CD4-positive, alpha-beta T cell treated with Interleukin-4 for 4 hours (primary cell): ENCODE measurements at places on chromosomes 7 and 10.

DNA sequence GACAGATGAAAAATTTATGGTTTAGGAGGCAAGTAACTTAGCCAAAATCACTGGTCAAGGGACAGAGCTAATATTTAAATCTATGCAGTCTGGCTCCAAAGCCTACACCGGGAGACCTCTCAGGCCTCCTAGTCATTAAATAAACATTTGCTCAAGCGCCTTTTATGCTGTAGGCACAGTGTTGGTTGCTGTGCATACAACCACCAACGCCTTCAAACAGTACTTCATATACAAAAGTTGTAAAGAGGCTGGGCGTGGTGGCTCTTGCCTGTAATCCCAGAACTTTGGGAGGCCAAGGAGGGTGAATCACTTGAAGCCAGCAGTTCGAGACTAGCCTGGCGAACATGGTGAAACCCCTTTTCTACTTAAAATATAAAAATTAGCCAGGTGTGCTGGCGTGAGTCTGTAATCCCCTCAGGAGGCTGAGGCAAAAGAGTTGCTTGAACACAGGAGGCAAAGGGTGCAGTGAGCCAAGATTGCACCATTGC lies 159.8 kb downstream of the MAGI2 start:
- no peak for DNase-seq

DNA sequence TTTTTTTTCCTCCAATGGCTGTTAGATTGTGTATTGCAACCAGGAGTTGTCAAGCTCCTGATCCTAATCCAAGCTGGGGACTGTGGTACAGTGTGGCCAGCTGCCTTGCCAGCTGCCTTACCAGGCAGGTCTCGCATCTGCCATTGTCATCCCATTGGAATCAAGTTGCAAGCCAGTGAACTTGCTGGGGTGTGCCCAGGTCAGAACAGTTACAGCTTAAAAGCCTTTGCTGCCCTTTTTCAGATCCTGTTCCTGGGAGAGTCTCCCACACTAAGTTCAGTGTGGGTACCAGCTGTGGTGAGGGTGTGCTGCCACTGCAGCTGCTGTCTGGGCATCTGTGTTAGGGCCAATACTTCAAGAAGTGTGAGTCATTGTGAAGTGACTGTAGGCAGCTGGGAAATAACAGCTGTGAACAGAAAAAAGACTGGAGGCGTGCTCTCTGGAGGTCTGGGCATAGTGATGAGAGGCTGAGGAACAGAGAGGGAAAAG lies 72.8 kb downstream of the CCNY start:
- peak; percentile 23 for DNase-seq

GRCh38 chr7:116671681-116672595 lies at the start of gene MET:
Gene MET (plus strand): TSS chr7:116672196. CDS start chr7:116699085, 26,889 bp downstream.
- DNase-seq: no peak

GRCh38 chr7:40219917-40220316 lies 85.1 kb downstream of the SUGCT start:
- no peak for DNase-seq

DNA sequence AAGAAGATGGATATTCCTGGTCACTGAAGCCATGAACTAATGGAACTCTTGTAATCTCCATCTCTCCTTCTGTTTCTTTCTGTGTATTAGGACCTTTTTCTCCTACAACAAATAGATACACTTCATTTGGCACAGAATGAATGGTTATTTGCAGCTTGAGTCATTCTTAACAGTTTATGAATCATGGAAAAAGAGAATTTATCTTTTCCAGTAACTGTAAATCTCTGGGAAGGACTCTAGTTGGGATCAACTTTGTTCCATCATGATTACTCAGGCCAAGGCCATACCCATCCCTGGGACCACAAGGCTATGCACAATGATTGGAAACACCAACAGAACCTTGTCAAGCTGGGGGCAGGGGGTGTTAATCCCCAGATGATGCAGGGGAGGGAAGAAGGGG lies 36.1 kb upstream of the MDFIC start:
- no peak for DNase-seq

DNA sequence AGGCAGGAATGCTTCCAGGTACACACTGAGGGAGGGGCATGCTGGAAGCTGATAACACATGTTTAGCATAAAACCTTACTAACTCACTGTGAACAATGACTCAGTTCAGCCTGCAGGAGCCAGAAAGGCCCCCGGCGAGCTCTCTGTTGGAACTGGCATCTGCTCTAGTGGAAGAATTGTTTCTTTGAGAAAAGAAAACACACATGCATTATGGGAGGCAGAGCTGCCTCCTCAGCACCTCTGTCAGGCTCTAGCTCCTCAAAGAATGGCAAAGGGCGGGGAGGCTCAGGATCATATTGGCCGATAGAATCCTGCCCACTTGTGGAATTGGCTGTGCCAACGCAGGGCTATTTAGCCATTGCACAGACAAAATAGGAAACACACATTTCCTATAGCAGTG lies 338.3 kb downstream of the CXCL12 start:
- DNase-seq: no peak

GRCh38 chr7:43647339-43647672 lies 64.4 kb downstream of the STK17A start:
- no peak for DNase-seq

DNA sequence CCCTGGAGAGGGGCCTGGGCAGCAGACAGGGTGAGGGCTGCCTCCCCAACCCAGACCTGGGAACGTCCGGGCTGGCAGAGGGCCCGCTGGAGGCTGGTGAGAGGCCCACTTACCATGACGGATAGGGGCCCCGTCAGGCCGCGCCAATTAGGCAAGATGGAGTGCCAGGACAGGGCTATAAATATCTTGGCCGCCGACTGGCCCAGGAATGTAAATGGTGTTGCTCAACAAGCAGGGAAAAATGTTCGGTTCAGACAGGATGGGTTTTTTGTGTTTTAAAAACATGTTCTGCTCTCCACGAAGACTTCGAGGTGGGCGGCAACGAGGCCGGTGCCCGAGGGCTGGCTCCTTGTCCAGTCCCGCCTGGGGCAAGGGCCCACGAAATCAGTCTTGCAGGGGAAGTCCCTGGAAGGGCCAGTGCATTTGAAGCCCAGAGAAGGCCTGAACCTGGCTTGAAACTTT lies 35.8 kb upstream of the ELN start:
- no peak for DNase-seq

GRCh38 chr7:158409120-158409519 lies 178.5 kb downstream of the PTPRN2 start:
- DNase-seq: no peak

- no peak for DNase-seq
Measured at GRCh38 chr7:919114-919442, 35.4 kb downstream of the ADAP1 start.

- no peak for DNase-seq
Measured at GRCh38 chr7:130276796-130277762, 10.4 kb downstream of the CPA2 start.

- DNase-seq: no peak
Measured at GRCh38 chr7:47218378-47219176, 363.3 kb downstream of the TNS3 start.

DNA sequence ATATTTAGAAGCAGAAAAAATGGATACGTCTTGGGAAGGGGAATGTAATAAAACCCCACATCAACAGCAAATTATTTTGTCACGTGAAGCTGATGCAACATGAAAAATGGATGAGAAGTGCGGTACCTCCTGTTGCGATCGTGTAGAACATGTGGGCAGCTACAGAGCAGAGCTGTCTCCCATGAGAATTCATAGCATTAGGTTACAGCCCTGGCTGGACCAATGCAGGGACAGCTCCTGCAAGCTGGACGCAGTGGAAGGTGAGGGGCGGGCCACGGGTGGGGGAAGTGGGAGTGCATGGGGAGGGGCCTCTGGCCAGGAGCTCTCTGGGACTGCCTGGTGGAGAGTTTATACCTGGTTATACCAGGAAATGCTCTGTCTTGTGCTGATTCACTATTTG lies 120.3 kb downstream of the GATA3 start:
- DNase-seq: no peak

DNA sequence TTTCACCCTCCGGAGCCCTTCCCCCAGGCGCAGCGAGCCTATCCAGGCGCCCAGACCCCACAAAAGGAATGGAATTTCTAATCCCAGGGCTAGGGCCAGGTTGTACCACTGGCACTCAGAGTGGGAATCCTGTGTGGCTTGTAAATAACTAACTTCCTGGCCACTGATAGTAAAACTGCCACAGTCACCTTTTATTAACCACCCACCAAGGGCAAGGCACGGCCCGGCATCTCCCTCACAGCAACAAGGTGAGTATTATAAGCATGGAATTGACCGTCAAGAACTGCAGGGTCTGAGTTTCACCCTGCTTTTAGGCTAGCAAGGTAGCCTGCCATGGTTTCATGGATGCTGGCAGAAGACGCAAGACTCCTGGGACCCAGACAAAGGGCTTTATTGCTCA lies 51.1 kb downstream of the SPOCK2 start:
- no peak for DNase-seq

GRCh38 chr10:11036424-11037011 lies 18.8 kb downstream of the CELF2 start:
- no peak for DNase-seq

- DNase-seq: no peak
Measured at GRCh38 chr10:102450124-102450373, 1.3 kb downstream of the C10orf95 start.

DNA sequence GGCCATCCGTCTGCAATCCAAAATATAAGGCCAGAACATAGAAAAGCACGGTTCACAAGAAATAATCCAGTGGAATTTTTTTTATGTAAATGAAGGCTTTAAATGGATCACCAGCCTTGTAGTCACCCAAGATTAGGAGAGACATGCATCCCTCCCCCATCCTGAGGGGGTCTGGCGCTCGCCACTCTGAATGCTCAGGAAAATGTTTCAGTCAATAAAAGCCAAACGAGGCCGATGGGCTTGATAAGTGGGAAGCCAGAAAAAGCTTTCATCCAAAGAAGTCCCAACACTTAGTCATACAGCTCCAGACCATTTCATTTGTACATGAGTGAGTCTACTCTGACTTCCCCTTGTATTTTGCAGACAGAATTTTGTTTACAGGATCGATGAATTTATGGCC lies 631.8 kb downstream of the GRID1 start:
- no peak for DNase-seq

GRCh38 chr7:55065079-55065478 lies 46.3 kb downstream of the EGFR start:
- DNase-seq: no peak
